ENCODE measurements at places on chromosomes 6 and 20.

GRCh38 chr6:34513646-34514045, 42.5 kb downstream of the SPDEF start:
- DNase-seq: no peak

DNA sequence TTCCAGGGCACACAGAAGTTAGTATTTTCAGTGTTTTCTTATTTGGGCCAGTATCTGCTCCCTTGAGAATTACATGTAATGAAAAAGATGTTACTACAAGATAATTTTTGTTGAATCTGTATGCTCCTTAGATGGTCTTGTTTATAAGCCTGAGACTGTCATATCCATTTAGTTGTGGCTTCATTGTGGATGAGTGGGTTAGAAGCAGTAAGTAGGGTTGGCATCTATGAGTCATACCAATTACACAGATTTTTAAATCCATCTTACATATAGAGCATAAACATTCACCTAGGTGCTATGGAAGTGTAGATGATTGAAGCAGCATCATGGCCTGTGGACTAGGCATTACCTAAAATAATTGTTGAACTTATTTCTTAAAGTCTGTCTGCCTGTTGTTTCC, 13.5 kb upstream of the BAG2 start:
- DNase-seq: no peak

GRCh38 chr6:106639812-106640211, 10.4 kb downstream of the QRSL1 start:
- no peak for DNase-seq

- no peak for DNase-seq
These were observed 111.0 kb downstream of the ATG5 start for GRCh38 chr6:106214531-106214930.

DNA sequence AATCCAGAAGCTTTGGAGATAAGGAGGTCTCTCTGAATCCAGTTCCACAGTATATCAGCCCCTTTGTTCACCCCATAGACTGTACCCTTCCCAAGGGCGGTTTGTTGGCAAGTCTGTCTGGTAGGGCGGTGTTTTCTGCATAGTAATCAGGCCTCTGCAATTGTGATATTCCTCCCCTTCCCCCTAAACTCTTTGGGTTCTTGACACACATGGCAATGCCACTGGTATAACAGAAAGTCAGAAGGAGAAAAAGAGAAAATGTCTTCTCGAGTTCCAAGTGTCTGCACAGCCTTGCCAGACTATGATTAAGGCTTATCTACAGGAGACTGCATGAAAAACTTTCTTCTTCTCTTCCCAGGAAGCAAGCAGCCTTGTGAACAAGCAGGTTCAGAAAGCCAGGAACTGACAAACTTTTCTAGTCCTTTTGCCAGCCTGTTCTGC, 45.6 kb downstream of the FOXO3 start:
- DNase-seq: no peak

DNA sequence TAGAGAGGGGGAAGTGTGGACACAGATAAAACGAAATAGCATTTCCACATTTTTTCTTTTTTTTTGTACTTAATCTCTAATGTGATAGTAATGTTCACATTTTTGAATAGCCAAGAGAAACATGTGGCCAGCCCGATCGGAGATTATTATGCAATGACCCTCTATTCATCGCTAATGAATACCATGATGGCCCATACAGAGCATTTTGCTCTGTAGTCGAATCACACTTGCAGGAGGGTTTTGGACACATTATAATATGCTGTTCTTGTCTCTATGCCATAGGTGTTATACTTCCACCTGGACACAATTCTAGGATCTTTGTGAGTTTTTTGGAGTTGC, 60.1 kb downstream of the MTHFD1L start:
- no peak for DNase-seq

- no peak for DNase-seq
These were observed 92.8 kb downstream of the CLIC5 start for GRCh38 chr6:45922728-45923351.

DNA sequence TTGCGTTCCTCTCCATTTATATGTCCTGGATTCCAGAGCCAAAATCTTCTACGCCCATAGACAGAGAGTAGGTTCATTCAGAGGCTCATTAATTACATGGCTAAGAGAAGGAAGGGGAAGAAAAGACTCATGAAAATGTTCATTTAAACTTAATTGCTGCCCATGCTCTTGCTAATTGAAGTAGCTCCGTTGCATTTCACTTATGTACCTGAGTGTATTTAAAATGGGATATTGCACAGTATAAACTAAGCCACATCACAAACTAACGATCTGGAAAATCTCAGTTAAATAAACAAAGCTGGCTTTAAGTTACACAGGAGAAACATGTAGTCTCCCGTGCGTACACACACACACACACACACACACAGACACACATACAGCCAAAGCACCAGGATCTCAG, 269.2 kb downstream of the CDC5L start:
- no peak for DNase-seq

DNA sequence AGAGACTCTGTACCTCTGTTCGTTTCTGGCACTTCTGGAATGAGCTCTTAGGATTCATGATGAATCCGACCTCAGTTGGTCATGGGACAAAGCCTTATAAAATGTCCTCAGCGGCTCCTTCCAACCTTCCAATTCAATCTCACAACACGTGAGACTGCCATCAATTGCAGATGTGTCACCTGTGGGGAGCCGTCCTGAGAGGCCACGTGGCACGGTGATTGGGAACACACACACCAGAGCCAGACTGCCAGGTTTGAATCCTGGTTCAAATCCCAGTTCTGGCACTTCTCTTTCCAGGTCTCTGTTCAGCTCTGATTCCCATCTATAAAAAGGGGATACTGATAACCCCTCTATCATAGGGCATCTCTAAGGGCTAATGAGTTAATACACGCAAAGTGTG, 124.5 kb downstream of the ANKRD60 start:
- no peak for DNase-seq

GRCh38 chr6:33419580-33420490, at the start of gene SYNGAP1:
TSS of gene SYNGAP1 (plus strand) at chr6:33420065. CDS start at chr6:33420265, 200 bp downstream.
- no peak for DNase-seq

DNA sequence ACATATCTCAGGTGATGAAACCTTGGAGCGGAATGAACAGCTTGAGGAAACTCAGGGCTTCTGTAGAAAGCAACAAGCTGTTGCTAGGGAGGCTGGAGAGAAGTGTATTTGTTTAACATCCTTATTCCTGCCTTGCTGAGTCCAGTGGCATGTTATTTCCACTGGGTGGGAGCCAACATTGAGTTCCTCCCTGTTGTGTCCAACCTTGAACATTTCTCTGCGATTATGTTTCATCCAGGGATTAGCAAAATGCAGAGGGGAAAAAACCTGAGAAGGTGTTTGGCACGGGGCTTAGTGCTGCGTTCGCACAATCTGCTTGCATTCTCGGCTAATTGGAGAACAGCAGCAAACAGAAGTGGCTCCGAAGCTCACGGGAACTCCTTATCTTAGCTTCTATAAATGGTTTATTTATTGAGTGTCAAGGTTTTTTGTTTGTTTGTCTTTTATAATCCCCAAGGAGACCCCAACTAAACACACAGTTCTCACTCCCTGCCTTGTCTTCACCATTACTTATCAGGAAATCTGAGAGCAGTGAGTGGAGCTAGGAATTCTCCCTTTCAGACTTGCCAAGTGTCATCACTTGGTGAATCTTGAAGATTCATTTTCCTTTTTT, 412.8 kb downstream of the CDC5L start:
- no peak for DNase-seq

DNA sequence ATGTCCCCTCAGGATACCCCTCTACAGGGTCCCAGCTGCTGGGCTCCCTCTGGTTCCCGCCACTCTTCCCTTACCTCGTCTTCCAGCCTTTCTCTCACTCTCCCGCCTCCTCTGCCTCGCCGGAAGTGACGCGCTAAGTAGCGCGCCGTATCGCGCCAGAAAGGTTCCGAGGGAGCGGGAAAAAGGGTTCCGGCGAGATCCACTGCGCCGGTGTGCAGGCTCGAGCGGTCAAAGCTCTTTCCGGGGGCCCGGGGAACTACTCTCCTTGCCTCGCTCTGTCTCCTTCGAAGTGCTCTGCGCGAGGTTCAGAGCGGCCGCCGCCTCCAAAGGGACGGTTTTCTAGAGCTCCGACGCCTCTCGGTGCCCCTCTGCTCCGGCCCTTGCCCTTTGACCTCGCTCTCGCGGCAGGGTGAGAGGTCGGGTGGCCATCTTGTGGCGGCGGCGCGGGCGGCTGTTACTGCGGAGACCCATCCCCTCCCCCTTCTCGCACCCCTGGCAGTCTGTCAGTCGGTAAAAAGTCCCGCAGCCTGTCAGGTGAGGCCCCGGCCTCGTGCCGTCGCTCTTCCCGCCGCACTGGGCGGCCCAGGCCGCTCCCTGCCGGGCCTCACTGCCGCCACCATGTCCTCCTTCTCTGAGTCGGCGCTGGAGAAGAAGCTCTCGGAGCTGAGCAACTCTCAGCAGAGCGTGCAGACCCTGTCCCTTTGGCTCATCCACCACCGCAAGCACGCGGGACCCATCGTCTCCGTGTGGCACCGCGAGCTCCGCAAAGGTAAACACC, at the start of the genes RPRD1B and TTI1:
Gene RPRD1B, plus strand, starts transcription at position 417 of the 778 bp plus-strand sequence. Its CDS starts 202 bp downstream, at position 619.
Gene TTI1, minus strand, starts transcription at position 127 of the 778 bp plus-strand sequence. CDS start 19,640 bp downstream, outside the sequence.
- peak; percentile 80 for DNase-seq

DNA sequence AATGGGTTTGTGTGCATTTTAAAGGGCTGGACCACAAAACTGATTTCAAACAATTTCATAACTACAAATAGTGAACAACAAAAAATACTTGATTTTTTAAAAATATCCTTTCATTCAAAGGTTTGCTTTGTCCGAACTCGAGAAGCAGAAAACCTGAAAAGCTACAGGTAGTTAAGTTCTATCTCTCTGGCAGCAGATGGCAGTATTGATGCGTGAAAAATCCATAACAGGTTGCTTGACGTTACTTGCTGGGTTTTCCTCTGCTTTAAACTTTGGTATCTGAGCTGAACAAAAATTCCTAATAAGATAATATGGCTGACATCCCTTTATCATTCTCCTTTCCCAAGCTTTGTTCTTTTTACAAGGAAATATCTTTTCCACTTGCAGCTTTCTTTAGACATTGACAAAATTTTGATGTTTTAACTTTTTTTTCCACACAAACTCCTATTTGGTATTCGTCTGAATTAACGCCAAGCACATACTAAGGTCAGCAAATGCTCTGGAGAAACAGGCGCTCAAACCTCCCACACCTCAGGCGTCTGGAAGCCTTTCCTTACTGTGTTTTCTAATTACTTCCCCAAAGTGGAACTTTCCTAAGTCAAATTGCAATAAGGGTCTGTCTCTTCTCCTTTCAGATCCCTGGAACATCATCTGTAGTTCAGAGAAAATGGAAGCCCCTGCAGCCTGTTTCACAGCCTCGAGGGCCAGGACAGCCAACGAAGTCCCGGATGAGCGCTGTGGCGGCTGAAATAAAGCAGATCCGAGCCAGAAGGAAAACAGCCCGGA, 50.3 kb upstream of the GFRAL start:
- no peak for DNase-seq

DNA sequence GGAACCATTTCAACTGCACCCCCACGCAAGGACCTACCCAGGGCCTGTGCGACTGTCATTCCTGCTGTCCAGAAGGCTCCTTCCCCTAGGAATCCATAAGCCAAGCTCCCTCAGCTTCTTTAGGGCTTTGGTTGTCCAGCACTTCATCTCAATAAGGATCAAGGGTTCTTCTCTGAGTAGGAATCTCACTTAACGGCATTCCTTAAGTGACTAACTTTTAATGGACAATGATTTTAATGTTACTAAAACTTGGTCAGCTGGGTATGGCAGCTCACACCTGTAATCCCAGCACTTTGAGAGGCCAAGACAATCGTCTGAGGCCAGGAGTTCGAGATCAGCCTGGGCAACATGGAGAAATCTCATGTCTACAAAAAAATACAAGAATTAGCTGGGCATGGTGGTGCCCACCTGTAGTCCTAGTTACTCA, 13.4 kb downstream of the UBE2V1 start:
- no peak for DNase-seq

DNA sequence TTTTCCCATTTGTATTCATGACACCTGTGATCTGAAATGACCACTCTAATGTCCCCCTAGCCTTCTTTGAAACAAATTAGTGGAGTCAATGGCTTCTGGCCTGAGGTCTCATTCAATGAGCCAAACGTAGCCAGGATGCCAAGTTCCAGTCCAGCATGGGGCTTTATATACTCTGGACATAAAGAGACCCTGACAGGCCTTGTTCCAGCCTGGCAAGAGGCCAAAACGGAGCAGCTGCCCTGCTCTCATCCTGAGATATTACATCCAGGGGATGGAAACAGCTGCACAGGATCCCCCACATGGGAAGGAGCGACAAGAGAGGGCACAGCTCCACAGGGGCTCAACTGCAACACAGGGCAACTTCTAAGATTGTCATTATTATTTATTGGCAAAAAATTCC, 437.8 kb downstream of the CDH26 start:
- no peak for DNase-seq

DNA sequence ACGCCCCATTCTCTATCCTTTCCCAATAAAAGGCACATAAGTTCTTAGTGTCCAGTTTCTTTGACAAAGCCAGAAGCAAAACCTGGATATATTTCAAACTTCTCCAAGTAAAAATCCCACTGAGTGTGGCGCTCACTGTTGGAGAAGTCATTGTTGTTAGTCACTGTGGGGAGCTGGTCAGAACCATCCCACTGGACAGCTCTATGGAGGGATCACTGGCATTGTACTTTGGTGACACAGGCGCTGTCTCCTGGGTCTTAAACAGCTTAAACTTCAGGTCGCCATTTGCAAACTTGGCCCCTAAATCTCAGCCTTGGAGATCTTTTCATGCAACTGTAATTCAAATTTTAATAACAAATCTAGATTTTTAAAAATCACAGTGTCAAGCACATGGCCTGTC, 111.5 kb upstream of the SLC24A3 start:
- no peak for DNase-seq

GRCh38 chr6:149266659-149267058, 50.9 kb upstream of the TAB2 start:
- no peak for DNase-seq

GRCh38 chr6:115932481-115932880, 128.2 kb downstream of the FRK start:
- DNase-seq: no peak

GRCh38 chr20:47276851-47277534, 79.5 kb downstream of the ZMYND8 start:
- DNase-seq: no peak

- DNase-seq: no peak
These were observed 59.6 kb upstream of the CDH4 start for GRCh38 chr20:61192337-61192950.

GRCh38 chr6:168387911-168388310, 53.1 kb upstream of the SMOC2 start:
- no peak for DNase-seq

- no peak for DNase-seq
These were observed 187.3 kb downstream of the SAMD5 start for GRCh38 chr6:147695819-147696218.

- DNase-seq: no peak
These were observed 204.5 kb downstream of the UBE3D start for GRCh38 chr6:82861121-82861520.

GRCh38 chr20:19453410-19453809, 241.0 kb downstream of the SLC24A3 start:
- DNase-seq: no peak

DNA sequence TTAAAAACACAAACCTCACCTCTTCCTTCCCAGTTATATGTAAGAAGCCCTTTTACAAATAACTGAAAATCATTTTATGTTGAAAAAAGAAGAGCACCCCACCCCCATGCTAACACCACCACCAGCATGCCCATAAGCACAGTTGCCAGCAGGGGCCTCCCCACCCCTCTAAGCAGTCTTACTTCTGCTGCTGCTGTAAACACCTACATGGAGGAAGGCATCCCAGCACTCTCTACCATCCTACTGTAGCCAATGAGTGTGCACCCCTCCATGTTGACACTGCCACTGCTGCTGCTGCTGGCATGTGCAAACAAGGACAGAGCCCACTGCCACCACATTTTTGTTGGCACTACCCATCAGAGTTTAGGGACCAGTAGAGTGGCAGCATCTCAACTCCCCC, 49.6 kb upstream of the PHIP start:
- no peak for DNase-seq

GRCh38 chr6:106324726-106325335, 729 bp downstream of the ATG5 start:
- no peak for DNase-seq
